ENCODE measurements at places on chromosomes 16 and 17. TPM values are rescaled to one million over a fixed set of nuclear protein-coding genes. Genes with fewer than 3 reads are reported as not detected.

HOXB6 gene
- total RNA-seq: not detected

DNA sequence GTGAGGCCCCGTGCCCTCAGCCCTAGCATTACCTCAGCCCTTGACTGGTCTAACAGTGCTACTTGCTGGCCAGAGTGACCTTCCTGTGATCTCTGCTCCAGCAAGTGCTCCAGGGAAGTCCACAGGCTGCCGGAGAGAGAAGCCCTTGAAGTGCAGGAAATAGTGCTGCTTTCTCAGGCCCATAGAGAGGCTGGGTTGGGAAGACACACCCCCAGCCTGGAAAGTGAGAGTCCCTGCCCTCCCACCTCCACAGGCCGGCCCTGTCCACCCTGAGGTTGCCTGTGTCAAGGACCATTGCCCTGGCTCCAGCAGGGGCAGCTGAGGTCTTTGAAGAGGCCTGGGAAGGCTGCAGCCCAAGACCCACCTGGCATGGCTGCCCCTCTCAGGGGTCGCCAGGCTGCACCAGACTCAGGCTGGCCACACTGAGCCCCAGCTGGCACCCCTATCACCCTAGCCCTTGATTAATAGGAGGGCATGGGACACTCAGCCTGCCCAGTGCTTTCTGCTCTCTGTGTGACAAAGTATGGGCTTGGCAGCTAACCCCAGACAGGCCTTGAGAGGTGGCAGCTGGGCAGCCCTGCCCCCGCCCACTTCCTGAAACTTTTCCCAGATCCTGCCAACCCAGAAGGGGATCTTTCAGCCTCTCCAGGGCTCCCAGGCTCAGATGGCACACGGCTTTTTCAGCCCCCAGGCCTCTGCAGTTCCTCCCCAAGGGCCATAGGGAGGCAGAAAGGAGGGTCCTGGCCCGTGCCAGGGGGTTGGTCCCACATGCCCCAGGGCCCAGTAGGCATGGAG lies 21.7 kb downstream of the ATP6V0D1 start:
- DNase-seq: no peak

RPS2 gene
- total RNA-seq: 3,120 TPM

DNA sequence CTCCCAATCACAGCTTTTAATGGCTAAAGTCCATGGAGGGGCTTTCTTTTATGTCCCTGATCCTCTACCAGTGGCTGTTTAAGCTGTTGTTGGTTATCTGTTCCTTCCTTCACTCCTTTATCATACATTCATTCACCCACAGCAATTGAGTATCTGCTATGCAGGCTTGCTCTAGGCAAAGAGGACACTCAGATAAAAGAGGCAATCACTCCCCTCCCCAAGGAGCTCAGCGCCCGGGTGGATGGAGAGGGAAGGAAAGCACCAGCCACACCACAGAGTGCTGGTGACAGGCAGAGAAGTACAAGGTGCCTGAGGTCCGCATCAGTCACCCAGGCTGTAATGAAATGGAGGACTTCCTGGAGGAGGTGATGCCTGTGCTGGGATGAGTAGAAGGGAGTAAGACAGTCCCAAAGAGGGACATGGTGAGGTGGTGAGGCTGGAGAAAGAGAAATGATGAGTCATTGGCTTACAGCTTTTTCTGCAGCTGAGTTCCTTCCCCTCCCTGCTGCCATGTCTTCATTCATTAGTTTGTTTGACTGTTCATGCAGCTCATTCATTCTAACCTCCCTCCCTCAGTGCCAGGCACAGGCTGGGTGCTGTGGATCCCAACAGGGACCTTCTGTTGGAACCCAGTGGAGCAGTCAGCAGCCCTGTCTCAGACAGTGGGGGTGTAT lies 12.8 kb upstream of the NGFR start:
- no peak for DNase-seq

- no peak for DNase-seq
Observed at GRCh38 chr16:84207879-84208278, 16.9 kb downstream of the ADAD2 start.

DNA sequence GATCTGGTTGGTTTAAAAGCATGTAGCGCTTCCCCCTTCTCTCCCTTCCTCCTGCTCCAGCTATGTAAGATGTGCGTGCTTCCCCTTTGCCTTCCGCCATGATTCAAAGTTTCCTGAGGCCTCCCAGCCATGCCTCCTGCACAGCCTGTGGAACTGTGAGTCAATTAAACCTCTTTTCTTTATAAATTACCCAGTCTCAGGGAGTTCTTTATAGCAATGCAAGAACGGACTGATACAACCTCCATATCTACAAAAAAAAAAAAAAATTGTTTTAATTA lies 16.6 kb upstream of the PDXDC1 start:
- no peak for DNase-seq

- no peak for DNase-seq
Observed at GRCh38 chr16:2799205-2799858, 1.1 kb downstream of the PRSS41 start.

ITPRIPL2 gene
- not detected for total RNA-seq

- no peak for DNase-seq
Observed at GRCh38 chr16:86508028-86508946, 2.0 kb upstream of the FOXF1 start.

GRCh38 chr17:4008082-4008435 lies 43.8 kb upstream of the ATP2A3 start:
- no peak for DNase-seq

DNA sequence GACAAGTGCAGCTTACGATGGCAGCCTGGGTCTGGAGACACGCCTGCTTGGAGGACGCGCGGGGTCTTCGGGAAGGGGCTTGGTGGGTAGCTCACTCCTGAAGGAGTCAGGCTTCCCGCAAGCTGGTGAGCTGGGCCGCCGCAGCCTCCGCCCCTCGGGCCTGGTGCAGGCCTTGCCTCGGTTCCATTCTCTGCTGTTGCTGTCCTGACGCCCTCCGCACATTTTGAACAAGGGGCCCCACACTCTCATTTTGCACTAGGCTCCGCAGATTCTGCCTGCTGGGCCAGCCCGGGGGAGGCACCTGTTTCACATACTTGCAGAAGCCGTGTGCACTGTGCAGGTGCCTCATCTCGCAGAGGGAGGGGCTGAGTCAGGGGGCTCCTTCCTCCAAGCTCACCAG lies 31.9 kb upstream of the CBX4 start:
- no peak for DNase-seq

GRCh38 chr16:57023541-57024249 lies 34.3 kb downstream of the NLRC5 start:
- DNase-seq: no peak
